ENCODE measurements at places on chromosomes 7 and 10.

- DNase-seq = no peak
Measured at GRCh38 chr7:26560526-26561256, 269.0 kb downstream of the SNX10 start.

DNA sequence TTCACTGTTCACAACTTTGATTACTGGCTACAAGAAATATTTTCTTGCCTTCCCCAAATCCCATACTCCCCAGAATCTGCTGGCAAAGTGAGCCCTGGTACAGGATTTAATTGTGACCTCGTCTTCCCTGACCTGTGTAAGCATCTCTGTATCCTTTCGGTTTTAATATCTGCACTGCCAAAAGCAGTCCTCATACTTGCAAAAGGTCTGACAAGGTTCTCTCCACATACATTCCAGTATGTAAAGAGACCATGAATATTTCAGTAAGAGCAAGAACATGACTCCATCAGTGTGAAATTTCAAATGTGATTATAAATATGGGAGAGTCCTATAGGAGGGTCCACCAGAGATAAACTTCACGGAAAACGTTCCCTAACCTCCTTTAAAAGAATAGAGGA is 134.0 kb upstream of the TCF7L2 start:
- no peak for DNase-seq

- no peak for DNase-seq
Measured at GRCh38 chr7:21076054-21076453, 289.4 kb upstream of the SP8 start.

DNA sequence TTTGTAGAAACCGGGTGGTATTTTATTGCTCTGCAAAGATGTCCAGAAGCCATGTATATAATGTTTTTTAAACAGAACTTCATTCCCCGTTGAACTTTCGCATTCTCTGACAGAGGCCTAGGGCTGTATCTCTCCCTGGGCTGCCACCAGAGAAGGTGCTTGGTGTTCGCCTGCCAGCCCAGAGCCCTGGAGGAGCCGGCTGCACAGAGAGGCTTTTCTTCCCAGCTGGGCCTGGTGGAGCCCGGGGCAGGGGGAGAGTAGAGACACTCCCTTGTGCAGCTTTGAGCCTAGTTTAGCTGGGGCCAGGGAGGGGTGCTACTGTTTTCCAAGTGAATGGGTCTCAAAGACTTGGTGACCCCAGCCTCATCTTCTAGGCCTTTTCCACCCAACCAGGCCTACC is 13.6 kb upstream of the TRIM8 start:
- no peak for DNase-seq

- DNase-seq = no peak
Measured at GRCh38 chr10:4131407-4132215, 346.6 kb upstream of the KLF6 start.

GRCh38 chr10:69061305-69062161 is 26.4 kb upstream of the SRGN start:
- DNase-seq = no peak

- DNase-seq = no peak
Measured at GRCh38 chr7:134891696-134892678, 94.3 kb upstream of the AGBL3 start.

GRCh38 chr7:112510001-112510742 is 29.4 kb downstream of the LSMEM1 start:
- no peak for DNase-seq

Measured in activated T-cell treated with anti-CD3 and anti-CD28 coated beads for 4 hours (primary cell).